NCI-H2107 (cell line): ENCODE measurements at places on chromosomes 4 and X.

DNA sequence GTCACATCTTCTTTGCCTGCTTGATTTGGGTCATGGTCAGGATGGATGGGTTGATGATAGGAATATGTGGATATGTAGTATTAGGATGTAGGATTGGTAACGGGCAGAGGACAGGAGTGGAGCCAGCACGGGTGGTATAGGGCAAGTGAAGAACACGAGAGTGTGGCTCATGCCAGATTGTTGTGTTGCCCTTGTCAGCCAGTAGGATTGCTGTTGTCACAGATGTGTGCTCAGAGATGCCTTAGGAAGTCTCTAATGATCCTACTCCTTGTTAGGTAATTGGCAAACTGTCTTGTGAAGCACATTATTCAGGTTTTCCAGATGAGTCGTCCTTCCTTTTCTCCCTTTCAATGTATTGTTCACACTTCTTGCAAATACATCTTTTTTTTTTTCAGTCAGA is 5.5 kb downstream of the ATP10D start:
- DNase-seq: no peak

- no peak for DNase-seq
These were observed 7.4 kb downstream of the MMAA start for GRCh38 chr4:145626623-145626982.

DNA sequence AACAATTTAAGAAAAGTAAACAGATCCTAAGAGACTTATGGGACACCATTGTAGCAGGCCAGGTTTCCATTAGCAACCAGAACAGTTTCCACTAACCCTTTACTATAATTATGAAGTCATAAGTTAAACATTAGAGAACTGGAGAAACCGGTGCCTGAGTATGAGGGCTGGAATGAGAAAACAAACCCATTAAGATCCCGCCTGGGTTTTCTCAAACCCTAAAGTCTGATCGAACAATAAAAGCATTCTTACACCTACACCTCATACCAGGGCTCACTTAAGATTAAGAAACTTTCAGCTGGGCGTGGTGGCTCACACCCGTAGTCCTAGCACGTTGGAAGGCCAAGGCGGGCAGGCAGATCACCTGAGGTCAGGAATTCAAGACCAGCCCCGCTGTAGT is 13.7 kb upstream of the DHX15 start:
- no peak for DNase-seq

- no peak for DNase-seq
These were observed 157.3 kb downstream of the GBA3 start for GRCh38 chr4:22850055-22850454.

GRCh38 chr4:15771216-15772058 is 6.7 kb upstream of the CD38 start:
- no peak for DNase-seq

DNA sequence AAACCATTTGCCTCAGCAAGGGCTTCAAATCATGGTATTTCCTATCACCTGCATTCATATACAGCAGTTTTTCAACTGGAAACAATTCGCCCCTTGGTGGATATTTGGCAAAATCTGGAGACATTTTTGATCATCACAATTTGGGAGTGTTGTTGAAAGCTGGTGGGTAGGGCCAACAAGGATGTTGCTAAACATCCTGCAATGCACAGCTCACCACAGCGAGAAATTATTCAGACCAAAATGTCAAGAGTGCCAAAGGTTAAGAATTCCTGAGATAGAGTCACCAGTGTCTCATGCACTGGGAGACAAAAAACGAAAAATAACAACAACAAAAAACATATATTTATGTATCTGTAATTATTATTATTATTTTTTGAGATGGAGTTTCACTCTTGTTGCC is 435.2 kb upstream of the CTSO start:
- no peak for DNase-seq

DNA sequence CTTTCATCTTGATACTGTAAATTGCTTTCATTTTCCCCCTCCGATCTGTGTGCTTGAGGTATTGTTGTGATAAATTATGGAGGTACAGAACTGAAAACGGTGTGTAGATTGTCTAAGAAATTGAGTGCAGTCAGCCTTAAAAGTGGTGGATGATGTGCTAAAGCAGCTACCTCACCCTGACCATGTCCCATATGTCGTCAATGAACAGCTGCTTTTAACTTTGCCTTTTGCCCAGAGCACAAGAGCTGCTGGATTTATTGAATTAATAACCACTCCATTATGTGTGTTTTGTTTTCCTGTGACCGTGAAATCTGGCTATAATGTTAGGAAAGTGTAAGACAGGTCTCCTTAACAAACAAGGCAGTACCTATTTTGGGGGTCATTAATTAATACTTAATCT is 581.9 kb upstream of the PITX2 start:
- DNase-seq: no peak

GRCh38 chr4:146333187-146333894 is 119.0 kb downstream of the REELD1 start:
- no peak for DNase-seq

DNA sequence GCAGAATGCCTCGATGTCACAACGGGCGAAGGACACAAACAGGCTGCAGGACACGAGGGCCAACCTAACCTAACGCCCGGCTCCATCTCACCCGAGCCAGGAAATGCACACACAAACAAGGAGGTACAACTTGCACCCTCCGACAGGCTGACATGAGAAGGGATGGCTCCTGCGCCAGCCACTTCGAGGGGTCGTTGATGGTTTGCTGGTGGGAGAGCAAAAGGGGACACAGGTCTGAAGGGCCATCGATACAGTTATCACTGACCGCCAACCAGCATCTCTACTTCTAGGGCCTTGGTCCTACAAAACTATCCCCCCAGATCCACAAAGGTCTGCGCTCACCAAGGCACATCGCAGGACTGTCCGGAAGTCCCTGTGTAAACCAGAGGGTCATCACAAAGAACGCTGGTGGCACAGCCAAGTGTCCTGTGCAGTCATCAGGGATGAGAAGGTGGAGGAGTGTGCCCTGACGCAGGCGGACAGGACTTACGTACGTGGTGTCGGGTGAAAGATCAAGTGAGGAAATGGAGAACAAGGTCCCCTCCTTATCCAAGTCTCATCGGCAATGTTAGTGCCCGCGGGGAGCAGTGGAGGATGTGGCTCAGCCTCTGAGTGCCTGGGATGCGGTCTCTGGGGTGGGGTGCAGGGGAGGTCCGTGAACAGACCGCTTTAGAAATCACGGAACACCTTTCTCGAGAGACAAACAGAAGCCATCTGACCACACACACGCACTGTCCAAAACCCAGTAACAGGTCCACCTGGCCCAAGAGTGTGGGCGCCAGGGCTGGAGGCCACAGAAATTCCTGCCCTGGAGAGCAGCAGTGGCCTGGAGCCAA is 7.0 kb downstream of the MXD4 start:
- DNase-seq: no peak

GRCh38 chrX:148284056-148284455 is 216.4 kb upstream of the AFF2 start:
- no peak for DNase-seq

DNA sequence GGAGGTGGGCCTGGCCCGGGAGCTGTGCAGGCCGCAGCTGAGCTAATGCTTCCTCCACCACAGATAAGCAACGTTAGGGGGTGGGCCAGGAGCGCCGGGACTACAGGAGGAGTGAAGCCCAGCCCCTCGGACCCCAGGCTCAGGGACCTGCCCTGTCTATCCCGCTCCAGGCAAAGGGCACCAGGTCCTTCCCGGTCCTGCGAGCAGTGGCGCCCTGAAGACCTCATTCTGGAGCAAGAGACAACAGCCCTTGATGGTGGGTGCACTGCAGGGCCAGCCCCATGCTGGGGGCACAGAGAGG is 730 bp upstream of the TREX2 start:
- DNase-seq: no peak
